ENCODE measurements at places on chromosomes 2 and 18.
A peak's percentile ranks its signal among the peaks of the same experiment; 100 is the strongest.

- no peak for DNase-seq
These were observed 10.7 kb downstream of the DPP4 start for GRCh38 chr2:162063281-162063680.

DNA sequence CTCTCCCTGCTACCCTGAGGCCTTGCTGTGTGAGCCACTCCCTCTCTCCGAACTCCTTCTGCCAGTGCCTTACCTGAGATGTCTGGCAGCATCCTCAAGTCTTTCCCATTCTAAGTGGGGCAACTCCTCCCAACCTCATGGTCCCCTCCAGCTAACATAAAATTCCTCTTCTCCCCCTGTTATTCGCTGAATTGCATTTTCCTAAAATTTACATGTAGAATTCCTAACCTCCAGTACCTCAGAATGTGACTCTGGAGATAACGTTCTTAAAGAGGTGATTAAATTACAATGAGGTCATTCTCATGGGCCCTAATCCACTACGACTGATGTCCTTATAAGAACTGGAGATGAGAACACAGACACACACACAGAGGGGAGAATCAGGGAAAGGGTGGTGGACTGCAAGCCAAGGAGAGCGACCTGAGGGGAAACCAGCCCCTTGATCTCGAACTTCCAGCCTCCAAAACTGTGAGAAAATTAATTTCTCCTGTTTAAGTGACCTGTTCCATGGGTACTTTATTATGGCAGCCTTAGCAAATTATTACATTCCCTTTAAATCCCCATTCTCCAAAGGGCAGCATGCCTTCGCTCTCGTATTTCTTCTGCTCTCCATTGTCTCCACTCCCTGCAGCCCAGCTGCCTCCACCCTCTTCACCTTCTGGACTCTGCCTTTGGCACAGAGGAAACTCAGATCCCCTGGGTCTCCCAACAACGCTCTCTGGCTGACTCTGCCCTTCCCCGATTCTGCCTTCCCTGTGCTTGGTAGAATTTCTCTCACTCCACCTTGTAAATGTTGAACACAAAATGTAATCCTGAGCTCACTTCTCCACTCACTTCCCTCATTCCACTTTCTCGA lies 70.5 kb downstream of the TGIF1 start:
- no peak for DNase-seq

- DNase-seq: no peak
These were observed 47.5 kb downstream of the MARCO start for GRCh38 chr2:118989481-118989880.

DNA sequence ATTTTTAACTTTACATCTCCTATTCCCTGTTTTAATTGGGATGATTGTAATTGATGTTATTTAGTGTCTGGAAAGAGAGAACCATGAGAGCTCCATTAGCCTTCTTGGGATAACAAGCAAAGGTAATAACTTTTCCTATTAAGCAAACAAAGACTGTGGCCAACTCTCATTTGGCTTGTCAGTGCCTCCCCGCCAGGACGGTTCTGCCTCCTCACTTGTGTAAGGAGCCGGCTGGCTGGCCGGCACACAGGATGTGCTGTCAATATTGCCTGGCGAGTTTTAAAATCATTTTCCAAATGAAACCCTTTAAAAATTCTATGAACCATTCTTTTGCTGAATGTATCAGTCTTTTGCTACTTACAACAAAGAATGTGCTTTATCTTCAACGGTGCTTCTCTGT lies 898.3 kb downstream of the CPS1 start:
- DNase-seq: peak; percentile 67

DNA sequence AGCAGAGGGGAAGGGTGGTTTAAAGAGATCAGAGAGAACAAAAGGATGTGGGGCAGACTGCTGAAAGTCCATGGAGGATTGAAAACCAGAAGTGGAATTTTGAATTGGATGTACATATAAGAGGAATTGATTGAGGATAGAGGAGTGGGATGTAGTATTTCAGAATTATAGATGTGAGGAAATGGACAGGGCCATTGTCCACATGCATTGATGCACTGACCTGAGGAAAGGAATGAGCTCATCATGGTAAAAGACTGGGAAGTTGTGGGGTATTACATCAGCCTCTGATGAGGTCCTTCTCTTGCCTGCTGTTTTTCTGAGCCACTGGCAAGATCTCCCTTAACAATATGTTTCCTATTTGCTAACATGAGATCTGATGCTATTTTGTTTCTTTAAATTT lies 365.7 kb upstream of the FANCL start:
- DNase-seq: no peak

DNA sequence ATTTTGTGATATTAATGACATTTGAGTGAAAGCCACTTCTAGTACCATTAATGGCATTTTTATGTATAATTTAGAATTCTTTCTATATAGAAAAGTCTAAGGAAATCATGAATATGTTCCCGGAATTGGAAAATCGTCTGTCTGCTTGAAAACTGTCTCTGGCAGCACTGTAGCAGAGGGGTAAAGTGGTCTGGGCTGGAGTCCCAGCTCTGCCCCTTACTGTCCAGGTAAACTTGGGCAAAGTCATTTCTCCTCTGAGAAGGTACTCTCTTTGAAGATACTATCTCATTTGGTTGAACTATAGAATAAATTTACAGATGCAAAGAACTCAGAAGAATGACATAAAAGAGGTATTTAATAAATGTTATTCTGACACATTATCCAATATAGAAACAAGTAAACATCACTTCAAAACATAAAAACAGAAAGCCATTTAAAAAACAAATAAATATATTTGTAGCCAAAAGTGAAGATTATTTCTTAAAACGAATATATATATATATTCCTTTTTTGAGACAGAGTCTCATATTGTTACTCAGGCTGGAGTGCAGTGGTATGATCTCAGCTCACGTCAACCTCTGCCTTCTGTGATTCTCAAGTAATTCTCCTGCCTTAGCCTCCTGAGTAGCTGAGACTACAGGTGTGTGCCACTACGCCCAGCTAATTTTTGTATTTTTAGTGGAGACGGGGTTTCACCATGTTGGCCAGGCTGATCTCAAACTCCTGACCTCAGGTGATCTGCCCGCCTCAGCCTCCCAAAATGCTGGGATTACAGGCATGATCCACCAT lies 149.8 kb upstream of the ITGA4 start:
- DNase-seq: no peak

GRCh38 chr2:190794790-190795189 lies 85.8 kb upstream of the GLS start:
- no peak for DNase-seq

DNA sequence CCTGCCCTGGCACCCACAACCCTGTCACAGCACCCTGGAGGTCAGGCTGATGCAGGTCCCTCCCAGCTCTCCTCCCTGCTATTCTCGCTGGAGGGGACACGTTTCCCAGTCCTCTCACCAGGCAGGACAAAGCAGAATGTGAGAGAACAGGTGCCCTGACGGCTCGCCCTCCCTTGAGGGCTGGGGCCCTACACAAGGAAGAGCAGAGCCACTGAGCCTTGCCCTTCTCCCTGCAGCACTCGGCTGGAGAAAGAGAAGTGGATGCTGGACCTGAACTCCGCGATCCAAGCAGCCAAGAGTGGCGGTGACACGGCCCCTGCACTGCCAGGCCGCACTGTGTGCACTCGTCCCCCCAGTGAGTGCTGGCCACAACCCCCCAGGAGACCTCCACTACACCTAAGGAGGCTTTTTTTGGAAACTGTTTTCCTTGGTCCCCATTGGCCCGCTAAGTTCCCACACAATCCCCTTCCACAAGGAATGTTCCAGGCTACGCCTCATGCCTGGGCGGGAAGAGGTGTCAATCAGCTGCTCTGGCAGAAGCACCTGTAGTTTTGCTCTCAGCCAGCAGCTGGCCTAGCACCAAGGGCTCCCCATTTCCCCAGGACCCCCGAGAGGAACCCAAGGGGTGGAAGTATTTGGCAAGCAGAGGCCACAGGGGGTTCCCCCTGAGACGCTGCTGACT lies 17.4 kb downstream of the STK25 start:
- DNase-seq: no peak

GRCh38 chr2:152359573-152360363 lies 24.8 kb downstream of the FMNL2 start:
- DNase-seq: no peak

GRCh38 chr2:220036431-220036830 lies 409.0 kb downstream of the SLC4A3 start:
- no peak for DNase-seq

- DNase-seq: no peak
These were observed 19.5 kb upstream of the ERCC3 start for GRCh38 chr2:127313406-127313805.

DNA sequence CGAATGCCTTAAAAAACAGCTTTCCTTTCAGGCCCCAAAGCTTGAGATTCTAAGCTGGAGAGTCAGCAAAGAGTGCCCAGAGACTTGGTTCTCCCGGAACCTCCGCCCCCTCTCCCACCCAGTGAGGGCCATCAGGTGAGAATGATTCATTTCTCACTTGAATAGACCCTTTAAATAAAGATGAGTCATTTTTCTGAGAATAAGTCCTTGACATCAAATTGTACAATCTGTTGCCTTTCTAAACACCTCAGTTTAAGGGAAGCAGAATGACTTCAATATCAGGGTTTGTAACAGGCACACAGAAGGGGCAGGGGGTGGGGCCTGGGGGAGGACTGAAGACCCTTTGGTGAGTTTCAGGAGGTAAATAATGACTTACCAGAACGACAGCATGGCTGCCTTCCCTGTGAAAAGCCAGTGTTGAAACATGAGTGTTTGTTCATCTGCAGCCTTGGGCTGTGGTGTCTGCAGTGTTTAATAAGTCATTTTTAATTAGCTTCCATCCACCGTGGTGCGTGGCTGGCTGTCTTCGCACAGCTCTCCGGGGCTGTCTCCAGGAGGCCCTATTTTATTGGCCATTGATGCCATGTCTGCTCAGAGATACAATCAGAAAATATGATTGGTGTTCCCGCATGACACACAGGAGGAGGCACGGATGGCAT lies 134.9 kb upstream of the ZNF236 start:
- DNase-seq: no peak

DNA sequence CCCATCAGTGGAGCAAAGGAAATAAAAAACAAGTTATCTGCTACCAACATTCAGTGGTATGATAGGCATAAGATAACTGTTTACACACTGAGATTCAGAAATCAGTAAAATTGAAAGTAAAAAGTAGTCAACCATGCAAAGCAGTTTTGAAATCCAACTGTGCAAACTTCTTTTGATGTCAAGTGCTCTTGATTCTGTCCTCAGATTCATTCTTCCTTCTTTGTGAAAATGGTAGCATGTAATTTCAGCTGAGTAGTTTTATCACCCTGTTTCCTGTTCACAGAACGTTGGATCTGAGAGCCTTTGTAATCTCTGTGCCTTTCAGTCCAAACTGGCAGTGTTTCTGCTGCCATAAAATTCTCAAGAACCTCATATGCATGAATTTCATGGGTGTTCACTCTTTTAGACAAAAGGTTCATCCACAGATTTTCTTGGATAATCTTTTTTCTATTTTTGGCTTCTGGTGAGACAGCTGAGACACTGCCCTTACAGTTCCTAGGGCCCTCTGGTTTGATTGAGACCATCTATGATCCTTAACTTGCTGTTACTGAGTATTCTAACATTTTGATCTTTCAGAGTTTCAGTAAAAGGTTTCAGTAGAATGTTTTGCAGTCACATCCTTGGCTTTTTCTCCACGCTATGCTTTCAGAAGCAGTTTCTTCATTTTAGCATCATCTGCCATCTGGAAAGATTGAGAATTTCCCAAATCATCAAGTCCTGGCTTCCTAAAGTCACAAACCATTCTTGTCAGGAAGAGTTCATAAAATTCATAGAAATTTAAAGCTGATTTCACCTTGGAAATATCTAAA lies 272.3 kb upstream of the EPHA4 start:
- DNase-seq: no peak

DNA sequence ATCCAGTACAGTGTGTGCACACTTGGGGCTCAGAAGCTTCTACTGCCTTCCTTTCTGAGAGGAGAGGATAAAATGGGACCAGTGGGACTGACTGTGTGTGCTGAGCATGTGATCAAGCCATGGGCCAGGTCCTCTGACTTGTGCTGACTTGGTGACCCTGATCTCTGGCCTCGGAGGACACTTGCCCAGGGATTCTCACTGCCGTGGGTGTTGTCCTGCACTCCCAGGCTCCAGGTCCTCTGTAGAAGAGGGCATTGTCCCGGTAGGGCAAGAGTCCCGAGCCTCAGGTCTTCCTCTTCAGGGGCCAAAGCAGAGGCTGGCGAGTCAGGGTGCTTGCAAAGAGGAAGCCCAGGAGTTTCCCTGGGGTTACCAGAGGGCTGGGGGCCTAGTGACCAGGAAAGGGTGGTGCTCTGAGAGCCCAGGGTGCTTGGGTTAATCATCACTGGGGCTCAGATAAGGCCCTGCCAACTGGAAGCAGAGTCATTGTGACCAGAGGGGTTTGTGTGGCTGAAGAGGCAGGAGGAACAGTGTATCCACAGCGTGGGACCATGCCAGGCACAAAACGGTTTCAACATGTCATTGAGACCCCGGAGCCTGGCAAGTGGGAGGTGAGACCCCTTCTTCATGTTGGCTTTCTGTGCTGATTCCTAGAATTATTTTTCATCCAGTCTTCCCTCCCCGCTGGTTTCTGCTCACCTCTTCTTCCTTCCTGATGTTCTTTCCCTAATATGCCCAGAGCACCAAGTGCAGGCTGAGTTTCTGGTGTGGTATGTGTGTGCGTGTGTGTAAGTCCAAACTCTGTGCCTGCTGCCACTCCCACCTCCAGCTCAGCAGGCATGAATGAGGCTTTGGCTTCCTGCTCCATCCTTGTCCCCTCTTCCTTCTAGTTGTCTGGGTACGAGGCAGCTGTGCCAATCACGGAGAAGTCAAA lies at the start of gene GCKR:
GCKR (plus strand) TSS at position 483 of the 931 bp plus-strand sequence; CDS start at position 549, 66 bp downstream.
- no peak for DNase-seq

GRCh38 chr2:146762786-146763185 lies 1082.0 kb upstream of the ACVR2A start:
- no peak for DNase-seq

DNA sequence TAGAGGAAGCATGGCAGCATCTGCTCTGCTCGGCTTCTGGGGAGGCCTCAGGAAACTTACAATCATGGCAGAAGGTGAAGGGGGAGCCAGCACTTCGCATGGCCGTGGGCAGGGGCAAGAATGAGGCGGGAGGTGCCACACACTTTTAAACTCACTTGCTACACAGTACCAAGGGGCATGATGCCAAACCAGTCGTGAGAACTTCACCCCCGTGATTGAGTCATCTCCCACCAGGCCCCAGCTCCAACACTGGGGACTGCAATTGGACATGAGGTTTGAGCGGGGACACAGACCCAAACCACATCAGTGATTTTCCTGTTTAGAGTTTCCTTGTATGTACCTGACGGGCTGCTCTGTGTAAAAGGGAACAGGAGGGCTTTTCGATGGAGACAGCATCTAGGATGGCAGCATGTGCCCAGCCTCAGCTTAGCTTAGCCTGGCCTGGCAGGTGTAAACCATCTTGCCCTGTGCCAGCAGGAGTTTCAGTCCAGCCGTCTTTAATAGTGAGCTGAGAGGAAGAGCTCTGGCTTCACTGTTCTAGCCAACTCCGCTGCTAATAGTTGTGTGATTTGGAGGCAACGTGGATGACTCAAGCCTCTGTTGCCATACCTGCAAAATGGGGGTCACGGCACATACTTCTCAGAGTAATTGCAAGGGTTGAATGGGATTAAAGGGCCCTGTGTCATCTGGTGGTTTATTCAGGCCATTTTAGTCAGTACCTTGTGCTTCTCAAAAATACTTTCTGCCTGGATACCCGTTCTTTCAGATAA lies 101.8 kb downstream of the ASAP2 start:
- no peak for DNase-seq

All from NCI-H1105 (cell line).